ENCODE measurements at places on chromosomes 4 and X. TPM values are rescaled to one million over a fixed set of nuclear protein-coding genes. Genes with fewer than 3 reads are reported as not detected.
A peak's percentile ranks its signal among the peaks of the same experiment; 100 is the strongest.

DNA sequence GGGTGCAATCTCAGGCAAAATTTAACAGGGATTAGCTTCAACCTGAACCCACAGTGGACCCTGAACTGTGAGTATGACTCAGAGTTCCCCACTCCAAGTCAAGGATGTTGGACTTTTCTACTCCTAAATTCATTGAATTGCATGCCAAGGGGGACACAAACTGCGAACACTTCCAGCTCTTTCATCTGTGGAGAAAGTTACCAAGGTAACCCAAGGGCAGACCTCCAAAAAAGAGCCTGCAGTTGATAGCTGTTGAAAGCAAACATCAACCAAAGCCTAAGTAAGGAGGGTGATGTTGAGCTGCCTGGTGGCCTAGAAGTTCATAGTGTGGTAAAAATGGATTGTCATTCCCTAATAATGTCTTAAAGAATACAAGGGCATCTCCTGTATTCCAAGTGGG lies 1242.9 kb downstream of the C4orf33 start:
- H3K4me3 ChIP-seq: no peak overlapping the region
- H3K4me1 ChIP-seq: no peaks in the 10 kb centered on the region
- no peak for ATAC-seq

DNA sequence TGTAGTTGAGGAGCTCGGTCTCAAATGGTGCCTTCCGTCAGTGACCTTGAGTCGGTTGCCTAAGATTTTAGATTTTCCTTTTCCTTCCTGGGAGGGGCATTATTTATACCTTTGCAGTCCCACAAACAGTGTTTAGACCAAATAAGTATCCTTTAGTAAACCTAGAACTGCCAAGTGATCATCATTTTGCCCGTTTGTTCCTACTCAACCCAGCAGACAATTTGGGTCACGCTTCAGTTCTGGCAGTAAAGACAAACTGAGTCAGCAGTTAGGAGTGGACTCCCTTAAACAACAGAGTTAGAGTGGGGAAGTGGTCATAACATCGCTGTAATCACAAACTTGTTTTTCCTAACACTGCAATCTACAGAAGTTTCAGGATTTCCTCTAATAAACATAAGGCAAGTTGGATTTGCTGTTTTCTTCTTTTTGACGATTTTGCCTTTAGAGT lies 777 bp upstream of the WDFY3 start:
- H3K27me3 ChIP-seq: no peaks in the 10 kb centered on the region
- no peaks in the 10 kb centered on the region for H3K4me1 ChIP-seq
- ATAC-seq: peak; percentile 51
- H3K4me3 ChIP-seq: peak overlapping the region; percentile 86
- H3K36me3 ChIP-seq: no peaks in the 10 kb centered on the region
- H3K27ac ChIP-seq: peak overlapping the region; percentile 97

DNA sequence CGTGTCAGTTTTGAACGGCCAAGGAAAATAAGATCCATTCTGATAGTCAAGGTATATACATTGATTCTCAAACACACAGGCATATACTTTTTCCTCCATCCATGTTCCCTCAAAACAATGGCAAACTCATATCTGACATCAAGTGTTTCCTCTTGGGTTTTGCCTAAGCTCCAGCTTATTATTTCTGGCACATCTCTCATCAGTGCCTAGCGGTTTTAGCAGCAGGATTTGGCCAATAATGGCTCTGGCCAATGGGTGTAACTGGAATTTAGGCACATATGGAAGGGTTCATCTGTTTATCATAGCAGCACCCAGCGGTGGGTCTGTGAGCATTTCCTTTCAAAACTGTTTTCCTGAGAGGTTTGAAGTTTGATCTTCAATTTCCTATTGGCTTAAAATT lies 161.6 kb upstream of the TLL1 start:
- no peaks in the 10 kb centered on the region for H3K4me1 ChIP-seq
- no peak overlapping the region for H3K27ac ChIP-seq
- H3K36me3 ChIP-seq: no peaks in the 10 kb centered on the region
- H3K4me3 ChIP-seq: no peak overlapping the region
- H3K27me3 ChIP-seq: no peaks in the 10 kb centered on the region

DNA sequence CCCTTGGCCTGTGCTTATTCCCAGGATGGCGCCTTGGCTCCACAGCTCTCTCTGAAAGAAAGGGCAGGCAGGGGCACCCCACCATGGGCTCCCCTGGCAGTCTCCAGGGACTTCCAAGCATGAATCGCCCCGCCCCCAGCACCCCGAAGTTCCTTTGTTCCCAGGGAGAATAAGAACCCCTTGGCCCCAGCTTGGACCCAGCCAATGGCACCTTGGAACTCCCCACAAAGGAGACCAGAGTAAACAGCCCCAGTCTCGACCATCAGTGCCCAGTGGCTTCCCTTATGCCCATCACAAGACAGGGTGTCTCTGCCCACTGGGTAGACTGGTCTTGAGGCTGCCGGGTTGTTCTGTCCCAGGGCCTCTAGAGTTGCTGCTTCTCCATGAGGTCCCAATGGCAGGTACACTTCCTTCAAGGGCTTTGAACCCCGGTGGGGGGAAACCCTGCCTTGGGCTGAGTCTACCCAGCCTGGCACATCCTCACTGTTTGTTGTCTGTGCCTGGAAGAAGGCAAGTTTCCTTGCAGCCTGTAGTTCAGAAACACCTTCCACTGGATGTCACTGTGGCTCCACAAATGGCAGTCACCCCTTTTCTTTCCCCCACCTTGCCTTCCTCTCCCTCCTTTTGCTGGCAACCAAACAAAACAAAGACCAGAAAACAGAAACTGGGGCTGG lies 30.8 kb downstream of the NBDY start:
- H3K27me3 ChIP-seq: no peaks in the 10 kb centered on the region
- ATAC-seq: no peak
- H3K4me3 ChIP-seq: no peak overlapping the region
- no peaks in the 10 kb centered on the region for H3K36me3 ChIP-seq
- H3K27ac ChIP-seq: no peak overlapping the region

DNA sequence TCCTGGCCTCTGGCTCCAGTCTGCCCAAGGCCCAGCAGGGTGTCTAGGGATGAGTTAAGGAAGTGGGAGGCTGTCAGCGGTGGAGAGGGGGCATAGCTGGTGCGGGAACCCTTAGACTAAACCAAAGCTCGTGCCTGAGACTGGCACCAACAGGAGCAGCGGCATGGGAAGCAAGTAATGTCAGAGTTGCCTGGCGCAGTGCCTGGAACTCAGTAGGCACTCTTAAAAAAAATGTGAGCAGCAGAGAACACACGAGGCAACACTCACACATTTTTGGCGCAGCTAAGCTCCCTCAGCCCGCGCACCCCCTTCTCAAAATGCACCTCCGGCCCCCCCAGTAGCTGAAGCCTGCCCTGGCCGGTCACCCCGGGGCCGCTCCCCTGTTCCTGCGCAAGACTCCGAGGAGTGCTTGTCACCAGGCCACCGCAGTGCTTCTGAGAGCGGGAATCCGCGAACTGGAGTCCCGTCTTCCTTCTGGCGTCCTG lies 583 bp downstream of the GABRE start:
- H3K36me3 ChIP-seq: peaks cover 7% of the 10 kb centered on the region
- H3K27ac ChIP-seq: peak overlapping the region; percentile 70
- ATAC-seq: peak; percentile 16
- H3K4me1 ChIP-seq: no peaks in the 10 kb centered on the region
- peak overlapping the region; percentile 68 for H3K4me3 ChIP-seq

DNA sequence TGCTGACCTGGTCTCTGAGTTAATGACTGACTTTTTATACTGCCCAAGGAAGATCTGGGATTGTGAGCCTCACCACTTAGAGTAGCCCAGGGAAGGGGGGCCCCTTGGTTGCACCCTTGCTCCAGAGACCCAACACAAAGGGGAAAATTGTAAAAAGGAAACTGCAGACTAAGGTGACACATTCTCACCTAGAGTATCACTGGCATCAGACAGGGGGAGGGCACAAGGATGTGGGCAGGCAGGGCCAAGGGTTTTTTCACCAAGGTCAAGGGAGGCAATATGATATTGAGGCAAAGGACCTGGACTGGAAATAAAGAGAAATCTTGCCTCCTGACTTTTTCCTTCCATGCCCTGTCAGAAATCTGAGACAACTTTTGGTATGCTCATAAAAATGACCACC lies 386.2 kb upstream of the FGF16 start:
- H3K27ac ChIP-seq: no peak overlapping the region
- H3K36me3 ChIP-seq: no peaks in the 10 kb centered on the region
- ATAC-seq: no peak
- no peaks in the 10 kb centered on the region for H3K27me3 ChIP-seq
- H3K4me1 ChIP-seq: no peaks in the 10 kb centered on the region

- peak; percentile 36 for ATAC-seq
- H3K27me3 ChIP-seq: no peaks in the 10 kb centered on the region
- H3K4me3 ChIP-seq: no peak overlapping the region
- peaks cover 48% of the 10 kb centered on the region for H3K4me1 ChIP-seq
- peak overlapping the region; percentile 49 for H3K27ac ChIP-seq
Observed at GRCh38 chr4:143346206-143346605, 9.5 kb downstream of the GAB1 start.

The OTC gene
- not detected for total RNA-seq

The PPP3CA gene
- 29.2 TPM for total RNA-seq

The MFSD8 gene
- total RNA-seq: 55.4 TPM

The IL1RAPL1 gene
- total RNA-seq: 0.35 TPM

The KLKB1 gene
- 3.1 TPM for total RNA-seq
